ENCODE measurements at places on chromosomes 16 and 17.

DNA sequence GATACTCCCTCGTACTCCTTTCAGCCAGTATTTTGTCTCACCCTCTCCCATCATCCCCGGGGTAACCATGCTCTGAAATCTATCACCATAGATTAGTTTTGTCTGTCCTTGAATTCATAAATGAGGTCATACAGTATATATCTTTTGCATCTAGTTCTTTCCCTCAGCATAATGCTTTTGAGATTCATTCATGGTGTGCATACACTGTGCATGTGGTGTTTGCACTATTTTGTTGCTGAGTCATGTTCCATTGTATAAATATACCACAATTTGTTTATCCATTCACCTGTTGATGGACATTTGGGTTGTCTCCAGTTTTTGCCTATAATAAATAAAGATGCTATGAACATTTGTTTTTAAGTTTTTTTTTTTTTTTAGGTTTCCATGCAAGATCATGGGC is 34.2 kb upstream of the NLRP1 start:
- no peak for DNase-seq

GRCh38 chr17:58507123-58507634 is 7.3 kb downstream of the MTMR4 start:
- DNase-seq, result no peak

- DNase-seq, result no peak
These were observed 107.6 kb downstream of the KCNJ2 start for GRCh38 chr17:70276906-70277305.

GRCh38 chr16:24534620-24535019 is 4.7 kb upstream of the RBBP6 start:
- no peak for DNase-seq

- DNase-seq, result no peak
These were observed 21.5 kb downstream of the LPCAT2 start for GRCh38 chr16:55530316-55530856.

DNA sequence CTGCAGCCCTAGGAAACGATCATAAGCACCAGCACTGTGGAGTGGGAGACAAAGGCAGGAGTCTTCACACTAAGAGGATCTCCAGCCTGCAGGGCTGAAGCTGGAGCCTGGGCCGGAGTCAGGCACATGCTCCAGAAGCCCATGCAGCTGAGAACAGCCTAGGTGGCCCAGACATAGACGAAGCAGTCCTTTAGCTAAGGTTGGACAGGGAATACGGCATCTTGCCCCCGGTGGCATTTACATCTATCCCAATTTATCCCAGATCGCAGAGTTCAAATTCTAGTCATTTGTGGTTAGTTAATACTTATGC is 13.9 kb downstream of the TSPOAP1 start:
- DNase-seq, result no peak

- DNase-seq, result peak; percentile 67
These were observed 878 bp downstream of the TAOK1 start for GRCh38 chr17:29390851-29391631.

DNA sequence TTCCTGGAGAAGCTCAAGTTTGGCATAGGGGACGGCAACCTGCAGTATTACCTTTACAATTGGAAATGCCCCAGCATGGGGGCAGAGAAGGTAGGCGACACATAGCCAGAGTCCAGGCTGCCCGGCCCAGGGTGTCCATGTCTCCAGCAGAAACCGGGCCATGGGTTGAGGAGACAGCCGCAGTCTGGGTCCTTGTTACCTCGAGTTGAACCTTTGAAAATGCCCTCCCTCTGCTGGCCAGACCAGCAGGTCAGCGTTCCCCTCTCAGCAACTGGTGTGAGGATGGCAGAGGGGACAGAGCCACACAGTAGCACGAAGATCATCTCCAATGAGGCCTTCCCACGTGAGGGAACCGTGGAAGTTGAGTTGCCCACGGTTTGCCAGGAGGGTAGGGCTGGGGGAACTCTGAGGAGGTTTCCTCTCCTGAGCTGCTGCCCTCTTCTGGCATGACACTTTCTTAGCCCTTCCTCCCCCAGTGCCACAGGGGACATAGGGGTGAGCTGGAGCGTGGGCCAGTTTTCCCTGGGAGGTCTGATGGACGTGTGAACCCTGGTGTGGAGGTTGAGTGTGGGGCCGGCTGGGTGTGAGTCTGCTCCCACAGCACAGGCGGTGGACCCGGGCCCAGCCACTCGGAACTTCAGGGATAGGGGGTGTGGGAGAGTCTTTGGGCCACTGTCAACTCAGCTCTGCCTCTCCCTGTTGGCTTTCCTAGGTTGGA is 27.2 kb downstream of the PLCD3 start:
- no peak for DNase-seq

- no peak for DNase-seq
These were observed 91.1 kb downstream of the SMG6 start for GRCh38 chr17:2212400-2212981.

DNA sequence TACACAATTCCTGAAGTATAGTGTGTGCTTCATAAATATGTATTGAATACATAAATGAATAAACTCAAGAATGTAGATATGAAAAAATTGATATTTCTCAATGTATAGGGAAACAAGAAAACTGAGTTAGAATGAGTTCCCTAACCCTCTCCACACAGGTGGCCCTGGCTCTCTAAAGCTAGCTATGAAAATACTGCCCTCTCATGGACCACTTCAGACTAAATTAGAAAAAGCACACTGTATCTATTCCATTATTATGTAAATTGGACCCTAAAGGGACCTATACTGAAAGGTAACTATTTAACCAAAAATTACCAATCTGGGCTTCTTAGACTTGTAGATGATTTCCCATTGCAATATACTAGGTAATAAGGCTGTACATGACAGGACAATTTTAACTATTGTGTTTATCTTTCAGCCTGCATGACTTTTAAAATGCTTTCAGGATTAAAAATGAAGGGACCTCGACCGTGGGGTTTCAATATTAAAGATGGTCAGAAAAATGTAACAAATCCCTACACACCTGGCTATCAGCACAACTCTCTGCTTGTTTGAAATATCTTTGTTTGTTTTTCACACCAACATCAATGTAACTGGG is 672.5 kb upstream of the KIF2B start:
- peak; percentile 43 for DNase-seq

DNA sequence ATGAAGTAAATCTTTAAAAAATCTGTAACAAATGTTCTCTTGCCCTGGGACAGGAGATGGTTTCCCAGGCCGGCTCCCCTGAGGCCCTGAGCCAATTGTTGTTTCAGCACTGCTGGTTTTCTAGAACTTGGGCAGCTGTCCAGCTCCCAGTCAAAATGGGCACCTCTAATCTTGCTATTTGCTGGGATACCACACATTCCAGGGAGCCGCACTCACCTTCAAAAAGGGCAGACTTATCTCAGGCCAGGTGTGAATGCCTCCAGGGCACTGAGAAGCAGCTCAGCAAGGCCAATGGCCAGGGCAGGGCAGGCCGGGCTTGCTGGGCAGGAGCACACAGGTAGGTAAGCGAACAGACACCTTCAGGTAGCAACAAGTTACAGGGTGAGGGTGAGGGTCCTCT is 24.4 kb downstream of the TRIM16 start:
- no peak for DNase-seq

DNA sequence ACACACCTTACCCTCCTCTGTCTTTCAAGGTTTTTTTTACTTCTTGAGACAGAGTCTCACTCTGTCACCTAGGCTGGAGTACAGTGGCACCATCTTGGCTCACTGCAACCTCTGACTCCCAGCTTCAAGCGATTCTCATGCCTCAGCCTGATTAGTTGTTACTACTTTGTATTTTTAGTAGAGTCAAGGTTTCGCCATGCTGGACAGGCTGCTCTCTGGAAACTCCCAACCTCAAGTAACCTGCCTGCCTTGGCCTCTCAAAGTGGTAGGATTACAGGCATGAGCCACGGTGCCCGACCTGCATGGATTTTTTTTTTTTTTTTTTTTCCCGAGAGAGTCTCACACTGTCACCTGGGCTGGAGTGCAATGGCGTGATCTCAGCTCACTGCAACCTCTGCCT is 273.2 kb downstream of the RBFOX1 start:
- no peak for DNase-seq

DNA sequence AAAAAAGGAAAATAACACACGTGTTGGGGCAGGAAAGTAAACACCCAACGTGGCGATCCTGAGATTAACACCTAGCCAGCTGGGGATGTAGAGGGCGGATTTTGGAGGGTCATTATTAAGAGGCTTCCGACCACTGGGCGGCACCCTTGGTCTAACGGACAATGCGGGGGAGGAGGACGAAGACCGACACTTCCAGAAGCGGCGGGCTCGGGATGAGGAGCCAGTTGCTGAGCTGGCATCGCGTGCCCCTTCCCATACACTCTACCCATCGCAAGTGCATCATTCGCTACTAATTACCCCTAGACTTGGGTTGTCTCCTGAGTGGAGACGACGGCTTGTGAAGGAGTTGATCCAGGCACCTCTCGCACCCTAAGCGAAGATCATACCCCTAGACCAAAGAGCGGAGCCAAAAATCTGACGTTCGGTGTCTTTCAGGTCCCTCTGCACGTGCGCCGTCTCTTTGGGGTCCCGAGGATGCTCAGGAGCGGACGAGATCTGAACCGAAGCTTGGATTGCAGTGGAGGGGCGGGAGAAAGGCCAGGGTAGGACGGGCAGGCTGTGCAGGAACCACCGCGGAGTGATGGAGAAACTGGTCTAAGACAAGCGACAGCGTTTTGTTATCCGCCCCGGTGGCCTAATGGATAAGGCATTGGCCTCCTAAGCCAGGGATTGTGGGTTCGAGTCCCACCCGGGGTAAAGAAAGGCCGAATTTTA is 17.6 kb downstream of the ZNF213 start:
- peak; percentile 51 for DNase-seq

GRCh38 chr17:61419496-61420046 is 19.9 kb downstream of the TBX2 start:
- DNase-seq, result no peak

GRCh38 chr17:31508288-31509094 is 117.0 kb downstream of the RAB11FIP4 start:
- peak; percentile 39 for DNase-seq

DNA sequence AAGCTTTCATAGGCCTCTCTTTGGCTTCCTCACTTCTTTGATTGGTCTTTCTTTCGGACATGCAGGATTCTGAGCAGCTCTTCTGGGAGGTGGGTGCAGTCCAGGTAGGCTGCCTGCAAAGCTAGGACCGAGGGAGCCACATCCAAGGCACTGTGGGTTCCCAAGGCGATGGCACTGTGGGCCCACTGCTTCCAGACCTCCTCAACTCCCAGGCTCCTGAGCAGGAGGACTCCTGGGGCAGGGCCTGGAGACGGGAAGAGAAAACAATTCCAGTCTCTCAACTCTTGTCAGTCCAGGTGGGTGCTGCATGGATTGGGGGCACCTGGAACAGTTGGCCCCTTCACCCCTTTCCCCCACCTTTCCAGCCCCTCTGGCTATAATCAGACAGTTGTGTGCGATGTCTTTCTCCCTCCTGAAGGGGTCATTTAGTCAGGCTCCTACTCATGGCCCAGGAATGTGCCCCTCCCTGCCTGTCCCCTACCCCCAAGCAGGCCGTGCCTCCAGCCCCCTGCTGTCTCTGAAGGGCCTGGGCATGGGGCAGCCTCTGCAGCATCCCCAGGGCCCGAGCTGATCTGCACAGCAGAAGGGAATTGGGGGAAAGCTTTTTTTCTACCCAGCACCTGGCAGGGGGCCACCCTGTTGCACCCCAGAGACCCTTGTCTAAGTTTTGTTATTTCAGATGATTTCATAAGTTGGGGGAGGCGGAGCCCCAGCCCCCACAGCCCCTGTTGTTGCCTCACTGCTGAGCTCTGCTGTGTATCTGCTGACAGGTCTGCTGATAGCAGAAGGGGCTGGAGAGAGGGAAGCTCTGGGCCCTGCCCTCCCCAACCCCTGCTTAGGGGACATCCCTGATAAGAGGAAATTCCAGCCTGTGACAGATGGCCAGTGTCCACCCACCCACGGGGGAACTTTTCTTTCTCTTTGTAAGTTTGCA is 330.3 kb downstream of the SEC14L1 start:
- DNase-seq, result no peak

GRCh38 chr16:48225456-48225855 is 18.6 kb upstream of the LONP2 start:
- DNase-seq, result no peak

GRCh38 chr17:78883533-78884131 is 19.4 kb downstream of the CEP295NL start:
- no peak for DNase-seq

GRCh38 chr17:74027444-74027843 is 176.0 kb upstream of the RPL38 start:
- DNase-seq, result no peak

- no peak for DNase-seq
These were observed 75.0 kb downstream of the GPRC5B start for GRCh38 chr16:19809693-19810092.

DNA sequence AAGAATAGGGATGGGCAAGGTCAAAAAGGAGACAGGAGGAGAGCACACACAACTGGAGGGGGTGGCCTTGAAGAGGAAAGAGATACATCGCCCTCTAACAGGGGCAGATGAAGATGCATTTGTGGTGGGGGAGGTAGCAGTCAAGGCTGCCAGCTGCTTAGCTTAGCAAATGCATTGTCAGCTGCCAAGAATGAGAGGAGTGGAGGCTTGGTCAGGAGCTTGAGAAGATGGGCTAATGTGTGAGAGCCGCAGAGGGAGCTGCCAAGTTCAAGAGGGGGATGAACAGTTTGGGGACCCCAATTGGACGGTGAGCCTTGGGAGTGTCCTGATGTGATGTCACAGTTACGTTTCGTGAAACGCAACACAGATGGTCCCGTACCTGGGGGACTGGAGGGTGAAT is 28.9 kb upstream of the GNA13 start:
- no peak for DNase-seq

GRCh38 chr17:28827672-28828071 is 14.9 kb downstream of the FAM222B start:
- no peak for DNase-seq

- peak; percentile 75 for DNase-seq
These were observed 6.8 kb upstream of the MEAK7 start for GRCh38 chr16:84511180-84511800.

- no peak for DNase-seq
These were observed 113.1 kb downstream of the RAP1GAP2 start for GRCh38 chr17:2909175-2909845.

DNA sequence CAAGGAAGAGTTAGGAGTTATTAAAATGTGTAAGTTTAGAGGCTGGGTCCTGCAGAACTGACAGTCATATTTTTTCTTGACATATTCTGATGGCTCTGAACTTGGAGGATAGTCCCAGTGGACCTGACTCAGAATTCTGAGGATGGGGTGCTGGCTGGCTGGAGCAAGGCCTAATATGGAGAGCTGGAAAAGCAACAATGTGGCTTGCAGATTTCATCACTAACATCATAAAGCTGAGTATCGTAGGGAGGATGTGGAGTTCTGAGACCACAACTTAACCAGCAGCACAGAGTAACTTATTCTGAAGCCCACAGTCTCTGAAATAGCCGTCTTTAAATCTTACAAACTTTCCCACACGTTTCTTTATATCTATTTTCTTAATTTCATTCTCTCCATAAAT is 2.3 kb downstream of the KRTAP1-5 start:
- DNase-seq, result no peak

- no peak for DNase-seq
These were observed 9.3 kb downstream of the IL4R start for GRCh38 chr16:27322858-27323780.

- no peak for DNase-seq
These were observed 258.6 kb downstream of the CBLN1 start for GRCh38 chr16:49023050-49023449.

Data from Kasumi-1 (cell line).